NCI-H524 (cell line): ENCODE measurements at places on chromosomes 5 and 9.
A peak's percentile ranks its signal among the peaks of the same experiment; 100 is the strongest.

- no peak for DNase-seq
Observed at GRCh38 chr9:75087289-75087823, 599 bp downstream of the NMRK1 start.

DNA sequence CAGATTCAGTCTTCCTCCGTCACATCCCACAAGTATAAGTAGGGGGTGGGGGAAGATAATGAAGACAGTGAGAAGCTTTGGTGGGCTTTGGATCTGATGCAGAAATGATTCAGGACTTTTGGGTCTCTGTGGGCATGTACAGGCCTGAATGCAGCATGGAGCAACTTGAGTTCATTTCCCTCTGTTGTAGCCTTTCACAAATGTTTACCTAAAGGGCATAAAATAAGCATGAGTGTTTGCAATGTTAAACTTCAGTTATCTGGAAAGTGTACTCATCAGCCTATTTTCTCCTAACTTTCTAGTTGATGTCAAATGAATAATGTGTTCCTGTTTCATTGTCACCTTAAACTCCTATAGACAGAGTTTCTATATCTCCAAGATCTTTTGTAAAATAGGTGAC, 39.3 kb downstream of the GARNL3 start:
- DNase-seq: no peak

GRCh38 chr9:76433406-76433805, 25.6 kb upstream of the GCNT1 start:
- no peak for DNase-seq

GRCh38 chr9:88781628-88782391, 209.5 kb upstream of the S1PR3 start:
- peak; percentile 8 for DNase-seq

- no peak for DNase-seq
Observed at GRCh38 chr5:2724031-2724581, 27.4 kb downstream of the IRX2 start.

DNA sequence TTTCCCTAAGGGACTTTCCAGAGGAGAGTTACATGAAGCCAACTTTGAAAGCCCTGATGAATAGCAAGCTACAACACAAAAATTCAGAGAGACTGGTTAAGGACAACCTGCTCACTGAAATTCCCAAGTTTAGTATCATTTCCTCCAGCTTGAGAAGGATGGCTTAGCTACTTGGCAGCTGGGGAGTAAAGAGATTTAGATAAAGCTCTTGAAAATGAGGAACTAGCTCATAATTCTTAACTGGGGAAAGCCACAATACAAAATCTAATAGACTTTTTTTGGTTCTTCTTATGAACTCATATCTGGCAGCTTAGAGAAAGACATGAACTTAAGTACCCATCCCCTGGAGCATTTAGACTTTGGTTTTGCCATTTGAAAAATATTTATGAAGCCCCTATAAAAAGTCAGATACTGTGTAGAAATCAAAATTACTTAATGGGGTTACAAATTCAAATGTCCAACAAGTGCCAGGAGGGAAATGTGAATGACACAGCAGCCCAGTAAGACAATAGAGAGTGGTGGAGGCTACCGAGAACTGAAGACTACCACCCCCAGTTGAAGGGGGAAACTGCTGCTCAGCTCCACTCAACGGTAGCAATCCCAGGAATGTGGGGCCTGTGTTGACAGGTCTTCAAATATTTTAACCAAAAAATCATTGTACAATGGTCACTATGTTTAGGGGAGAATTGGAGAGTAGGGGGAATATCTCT, 79.4 kb upstream of the ADRB2 start:
- DNase-seq: no peak

DNA sequence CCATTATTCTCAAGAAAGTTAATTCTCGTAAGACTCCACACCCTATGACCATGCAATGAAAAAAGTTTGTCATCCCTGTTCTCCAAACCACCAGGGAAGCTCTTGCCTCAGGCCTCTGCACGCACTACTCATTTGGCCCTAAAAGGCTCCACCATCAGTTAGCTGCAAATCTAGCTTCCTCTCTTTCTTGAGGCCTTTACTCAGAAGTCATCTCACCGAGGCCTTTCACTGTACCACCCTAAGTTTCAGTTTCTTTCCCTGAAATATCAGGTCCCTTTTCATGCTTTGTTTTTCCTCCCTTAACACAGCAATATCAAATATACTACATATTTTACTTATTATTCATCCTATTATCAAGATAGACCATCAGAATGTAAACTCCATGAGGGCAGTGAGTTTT, 39.1 kb downstream of the OXCT1 start:
- no peak for DNase-seq

DNA sequence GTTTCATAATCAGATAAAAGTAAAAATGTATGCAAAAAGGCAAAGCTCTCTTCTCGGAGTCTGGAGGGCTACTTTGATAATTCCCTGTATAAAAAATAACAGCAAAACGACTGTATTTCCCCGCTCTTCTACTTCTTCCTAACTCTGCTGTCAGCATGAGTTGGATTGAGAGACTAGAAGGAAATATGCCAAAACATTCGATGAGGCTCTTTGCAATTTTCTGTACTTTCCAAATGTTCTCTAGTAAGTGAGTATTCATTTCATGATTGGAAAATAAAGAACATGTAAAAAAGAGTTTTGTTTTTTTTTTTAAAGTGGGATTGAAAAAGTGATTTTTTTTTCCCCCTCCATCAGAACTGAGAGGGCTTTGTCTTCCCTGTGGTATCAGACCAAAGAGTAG, 677.5 kb downstream of the ACTL7B start:
- DNase-seq: no peak

DNA sequence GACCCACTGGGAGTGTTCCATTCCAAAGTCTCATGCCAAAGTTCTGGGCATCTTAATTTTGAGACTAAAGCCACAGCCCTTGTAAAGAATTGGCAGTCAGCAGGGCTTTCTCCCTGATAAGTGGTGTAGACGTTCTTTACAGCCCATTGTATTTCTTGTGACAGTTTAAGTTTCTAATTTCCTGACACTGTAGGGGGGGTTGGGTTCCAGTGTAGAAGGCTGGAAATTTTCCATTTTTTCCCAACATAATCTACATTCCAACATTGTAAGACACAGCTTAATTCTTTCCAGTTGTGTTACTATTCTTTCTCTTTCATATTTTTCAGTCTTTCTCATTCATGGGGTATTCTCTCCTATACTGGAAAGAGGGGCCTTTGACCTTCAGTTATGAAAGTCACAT, 121.1 kb downstream of the FBXL7 start:
- no peak for DNase-seq

- no peak for DNase-seq
Observed at GRCh38 chr5:63958654-63959053, 3.6 kb downstream of the HTR1A start.

DNA sequence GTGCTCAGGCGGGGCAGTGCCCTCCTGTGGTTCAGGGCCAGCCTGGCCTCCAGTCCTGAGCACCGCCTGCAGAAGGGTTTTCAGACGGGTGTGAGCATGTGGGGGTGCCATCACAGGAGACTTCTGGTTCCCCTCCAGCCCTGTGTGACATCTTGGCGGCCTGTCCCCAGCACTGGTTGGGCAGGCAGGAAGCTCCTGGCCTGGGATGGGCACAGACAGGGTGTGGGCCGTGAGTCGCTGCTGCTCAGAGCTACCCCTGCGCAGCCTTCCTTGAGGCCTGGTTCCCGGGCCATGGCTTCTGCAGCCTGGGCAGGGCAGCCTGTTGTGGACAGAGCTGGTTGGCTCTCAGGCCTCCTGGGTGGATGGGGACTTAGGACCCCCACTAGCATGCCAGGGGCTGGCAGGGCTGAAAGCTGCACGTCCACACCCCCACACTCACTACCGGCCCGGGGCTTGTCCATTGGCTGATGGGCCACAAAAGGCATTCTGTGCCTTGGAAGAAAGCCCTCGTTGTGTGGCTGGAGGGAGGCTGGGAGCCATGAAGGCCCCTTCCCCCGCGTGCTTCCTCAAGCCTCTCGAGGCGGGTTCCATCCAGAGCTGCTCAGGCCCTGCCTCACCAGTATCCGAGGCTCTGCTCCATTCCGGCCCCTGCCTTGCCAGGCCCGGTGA, 58.7 kb downstream of the RXRA start:
- no peak for DNase-seq

DNA sequence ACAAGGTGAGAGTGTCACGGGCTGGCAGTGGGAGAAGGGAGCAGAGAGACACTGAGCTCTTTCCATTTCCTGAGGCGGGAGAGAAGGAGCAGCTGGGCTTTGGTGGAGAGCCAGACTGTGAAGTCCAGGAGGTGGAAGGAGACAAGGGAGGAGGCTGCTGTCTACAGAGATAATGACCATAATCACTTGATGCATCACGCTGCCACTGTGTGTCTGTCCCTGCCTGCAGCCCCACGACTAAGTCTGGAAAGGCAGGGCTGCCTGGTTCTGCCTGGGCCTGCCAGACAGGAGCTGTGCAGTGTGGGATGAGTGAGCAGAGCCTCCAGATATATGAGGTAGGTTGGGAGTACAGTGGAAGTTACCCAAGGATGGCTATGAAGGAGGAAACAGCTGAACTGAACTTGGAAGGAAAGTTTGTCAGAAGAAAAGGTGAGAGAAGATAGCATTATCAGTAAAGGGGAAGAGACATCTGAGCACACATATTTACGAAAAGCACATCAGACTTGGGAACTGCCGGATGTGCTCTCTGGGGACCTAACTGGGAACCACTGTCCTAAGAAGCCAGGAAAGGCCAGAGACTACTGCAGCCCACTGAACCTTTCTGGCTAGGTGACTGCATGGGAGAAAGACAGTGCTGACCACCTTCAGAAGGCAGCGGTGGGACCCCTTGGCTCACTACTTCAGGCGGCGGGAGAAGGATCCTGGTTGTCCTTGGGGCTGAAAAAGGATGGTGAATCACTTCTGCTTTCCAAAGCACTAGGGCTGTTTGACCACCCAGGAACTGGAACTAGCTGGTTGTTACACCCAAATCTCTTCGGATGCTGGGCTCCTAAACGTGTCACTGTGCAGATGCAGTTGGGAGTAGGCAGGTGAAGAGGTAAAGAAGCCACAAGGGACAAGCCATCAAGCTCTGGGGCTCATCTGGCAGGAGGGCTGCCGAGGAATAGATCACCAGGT, 12.8 kb upstream of the DDX41 start:
- no peak for DNase-seq

GRCh38 chr5:8209500-8209899, 340.6 kb downstream of the MTRR start:
- no peak for DNase-seq

DNA sequence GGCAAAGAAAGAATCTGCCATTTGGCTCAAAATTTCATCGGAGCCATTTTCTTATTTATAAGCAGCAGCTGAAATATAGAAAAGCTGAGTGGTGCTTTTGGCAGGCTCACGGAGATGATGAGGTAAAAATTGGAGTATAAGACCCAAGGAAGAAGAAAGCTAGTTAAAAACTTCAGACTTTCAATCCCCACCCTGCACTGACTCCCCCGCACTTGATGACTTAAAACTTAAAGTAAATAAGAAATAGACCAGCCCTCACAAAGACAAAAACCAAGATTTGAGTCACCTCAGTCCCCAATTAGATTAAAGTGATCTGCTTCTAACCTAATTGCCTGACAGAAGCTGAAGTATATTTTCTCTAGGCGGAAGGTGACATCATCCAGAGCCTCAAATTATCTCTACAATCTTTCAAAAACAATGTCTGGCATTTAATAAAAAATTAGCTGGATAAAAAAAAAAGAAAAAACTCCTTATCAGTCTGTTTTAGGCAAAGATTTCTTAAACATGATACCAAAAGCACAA, 124.0 kb upstream of the PJA2 start:
- DNase-seq: no peak

DNA sequence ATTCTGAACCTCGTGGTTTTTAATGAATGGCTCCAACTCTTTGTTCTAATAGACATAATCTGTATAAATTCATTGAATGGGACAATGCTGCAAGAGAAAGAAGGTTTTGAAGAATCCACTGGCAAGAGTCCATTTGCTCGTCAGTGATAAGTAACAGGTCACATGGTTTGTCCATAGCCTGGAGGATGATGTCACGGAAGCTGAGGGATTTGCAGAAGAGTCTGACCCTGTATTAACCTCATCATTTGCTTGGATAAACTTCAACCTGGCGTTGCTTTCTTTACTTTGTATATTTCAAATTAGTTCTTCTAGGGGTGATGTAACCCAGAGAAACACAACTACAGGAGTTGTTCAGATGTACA, 197.4 kb downstream of the GAS1 start:
- no peak for DNase-seq

- no peak for DNase-seq
Observed at GRCh38 chr5:103013933-103014552, 105.9 kb downstream of the GIN1 start.

DNA sequence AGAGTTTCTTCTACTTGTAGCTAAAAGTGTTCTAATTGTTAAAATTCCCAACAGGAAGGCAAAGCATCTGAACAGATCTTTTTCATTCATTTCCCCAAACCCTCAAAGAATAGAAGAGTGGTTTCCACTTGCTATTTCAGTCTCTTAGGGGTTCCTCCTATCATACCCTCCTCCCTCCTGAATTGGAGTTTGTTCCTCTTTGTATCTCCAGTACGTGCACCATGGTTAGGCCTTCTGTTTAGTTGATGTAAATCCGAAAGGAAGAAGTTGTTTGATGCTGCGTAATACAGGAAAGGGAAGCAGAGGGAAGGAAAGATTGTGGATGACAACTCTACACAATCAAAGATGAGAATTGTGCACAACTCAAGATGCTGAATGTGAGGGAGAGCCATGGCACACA, 303.6 kb downstream of the PIK3R1 start:
- no peak for DNase-seq

DNA sequence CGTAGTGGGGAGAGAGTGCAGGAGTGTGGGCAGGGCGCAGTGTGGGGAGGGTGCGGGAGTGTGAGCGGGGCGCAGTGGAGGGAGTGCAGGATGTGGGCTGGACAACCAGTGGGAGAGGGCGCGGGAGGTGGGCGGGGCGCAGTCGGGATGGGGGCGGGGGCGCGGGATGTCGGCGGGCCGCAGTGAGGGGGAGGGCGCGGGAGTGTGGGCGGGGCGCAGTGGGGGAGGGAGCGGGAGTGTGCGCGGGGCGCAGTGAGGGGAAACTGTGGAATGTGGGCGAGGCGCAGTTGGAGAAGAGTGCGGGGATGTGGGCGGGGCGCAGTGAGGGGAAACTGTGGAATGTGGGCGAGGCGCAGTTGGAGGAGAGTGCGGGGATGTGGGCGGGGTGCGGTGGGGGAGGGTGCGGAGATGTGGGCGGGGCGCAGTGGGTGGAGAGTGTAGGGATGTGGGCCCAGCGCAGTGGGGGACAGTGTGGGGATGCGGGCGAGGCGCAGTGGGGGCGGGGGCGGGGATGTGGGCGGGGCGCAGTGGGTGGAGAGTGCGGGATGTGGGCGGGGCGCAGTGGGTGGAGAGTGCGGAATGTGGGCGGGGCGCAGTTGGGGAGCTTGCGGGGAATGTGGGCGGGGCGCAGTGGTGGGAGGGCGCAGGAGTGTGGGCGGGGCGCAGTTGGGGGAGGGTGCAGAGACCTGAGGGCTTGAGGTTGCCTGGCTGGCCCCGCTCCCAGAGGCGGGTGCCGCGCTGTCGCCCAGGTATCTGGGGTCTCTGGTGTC, at the start of gene NXNL2:
Gene NXNL2, plus strand, starts transcription at position 723 of the 770 bp plus-strand sequence. CDS start 257 bp downstream, outside the sequence.
- no peak for DNase-seq
